ENCODE measurements at places on chromosomes 7 and 10.

- DNase-seq = no peak
Measured at GRCh38 chr10:101649525-101650085, 45.4 kb downstream of the FBXW4 start.

- DNase-seq = peak; percentile 54
Measured at GRCh38 chr10:94069884-94070283, 76.2 kb downstream of the PLCE1 start.

- DNase-seq = peak; percentile 25
Measured at GRCh38 chr10:114173603-114173920, 441 bp downstream of the CCDC186 start.

- no peak for DNase-seq
Measured at GRCh38 chr7:70171369-70171920, 573.2 kb downstream of the AUTS2 start.

DNA sequence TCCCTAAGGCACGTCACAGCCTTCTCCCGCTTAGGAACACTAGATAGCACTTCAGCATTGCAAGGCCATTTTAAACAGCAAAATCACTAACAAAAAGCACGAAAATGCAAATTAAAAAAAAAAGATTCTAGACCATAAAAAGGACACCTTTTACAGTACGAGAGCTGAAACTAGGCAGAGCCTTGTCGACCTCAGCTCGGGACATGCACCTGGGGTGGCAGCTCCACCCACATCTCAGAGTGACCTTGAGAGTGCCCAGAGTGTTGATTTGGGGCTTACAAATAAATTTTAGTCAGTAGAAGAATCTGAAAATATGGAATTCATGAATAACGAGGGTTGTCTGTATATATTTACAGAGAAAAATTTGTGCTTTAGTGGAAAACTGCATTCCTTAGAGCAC lies 1.1 kb downstream of the MRPS24 start:
- no peak for DNase-seq

GRCh38 chr7:139830782-139831501 lies 1.9 kb downstream of the TBXAS1 start:
- DNase-seq = no peak

- no peak for DNase-seq
Measured at GRCh38 chr10:109784236-109784635, 139.1 kb downstream of the XPNPEP1 start.

Measured in tongue (tissue), 3 donors.